ENCODE measurements at places on chromosomes 2 and 18.

DNA sequence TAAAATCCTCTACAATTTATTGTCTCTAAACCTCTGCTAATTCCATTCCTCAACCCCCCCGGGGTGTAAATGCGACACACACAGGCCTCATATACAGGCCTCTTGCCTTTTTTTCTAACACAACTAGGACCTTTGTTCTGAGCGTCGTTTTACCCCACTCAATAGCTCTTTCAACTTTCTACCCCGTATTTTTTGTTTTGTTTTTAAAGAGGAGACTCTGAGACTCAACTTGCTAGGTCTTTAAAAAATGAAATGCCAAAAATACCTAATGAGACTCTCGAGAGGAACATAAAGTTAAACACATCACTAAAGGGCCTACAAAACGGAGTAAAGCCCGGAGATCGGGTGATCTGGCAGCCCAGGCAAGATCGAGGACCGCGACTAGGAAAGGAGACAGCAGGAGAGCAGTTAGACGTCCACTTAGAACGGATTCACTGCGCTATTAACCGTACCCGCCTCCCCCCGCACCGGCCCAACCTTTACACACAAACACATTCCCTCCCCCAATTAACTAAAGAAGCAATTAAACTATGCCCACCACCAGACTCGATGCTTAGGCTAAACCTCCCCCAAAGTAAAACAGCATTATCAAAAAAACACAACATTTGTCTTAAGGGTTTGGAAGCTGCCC lies 1.7 kb downstream of the TRIP12 start:
- DNase-seq = no peak

DNA sequence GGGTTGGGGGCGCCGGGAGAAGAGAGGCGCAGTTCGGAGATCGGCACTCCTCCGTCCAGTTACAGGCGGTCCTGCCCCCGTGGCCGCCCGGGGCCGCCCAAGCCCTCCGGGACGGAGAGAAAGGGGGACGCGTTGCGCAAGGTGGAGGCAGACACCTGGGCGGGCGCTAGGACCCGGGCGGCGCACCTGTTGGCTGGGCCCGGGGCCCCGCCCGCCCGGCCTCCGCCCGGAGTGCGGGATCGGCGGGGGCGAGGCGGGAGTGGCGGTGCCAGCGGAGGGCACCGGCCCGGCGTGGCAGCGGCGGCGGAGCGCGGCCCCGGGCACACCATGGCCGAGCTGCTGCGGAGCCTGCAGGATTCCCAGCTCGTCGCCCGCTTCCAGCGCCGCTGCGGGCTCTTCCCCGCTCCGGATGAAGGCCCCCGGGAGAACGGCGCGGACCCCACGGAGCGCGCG lies at the start of gene SGPP2:
Gene SGPP2 (plus strand): TSS at position 268 of the 453 bp plus-strand sequence. CDS start 60 bp downstream, at position 328.
- no peak for DNase-seq

- DNase-seq = peak; percentile 77
Observed at GRCh38 chr2:224134003-224134734, 95.1 kb upstream of the SERPINE2 start.

- DNase-seq = no peak
Observed at GRCh38 chr2:230347659-230348305, 20.8 kb downstream of the SP140L start.

DNA sequence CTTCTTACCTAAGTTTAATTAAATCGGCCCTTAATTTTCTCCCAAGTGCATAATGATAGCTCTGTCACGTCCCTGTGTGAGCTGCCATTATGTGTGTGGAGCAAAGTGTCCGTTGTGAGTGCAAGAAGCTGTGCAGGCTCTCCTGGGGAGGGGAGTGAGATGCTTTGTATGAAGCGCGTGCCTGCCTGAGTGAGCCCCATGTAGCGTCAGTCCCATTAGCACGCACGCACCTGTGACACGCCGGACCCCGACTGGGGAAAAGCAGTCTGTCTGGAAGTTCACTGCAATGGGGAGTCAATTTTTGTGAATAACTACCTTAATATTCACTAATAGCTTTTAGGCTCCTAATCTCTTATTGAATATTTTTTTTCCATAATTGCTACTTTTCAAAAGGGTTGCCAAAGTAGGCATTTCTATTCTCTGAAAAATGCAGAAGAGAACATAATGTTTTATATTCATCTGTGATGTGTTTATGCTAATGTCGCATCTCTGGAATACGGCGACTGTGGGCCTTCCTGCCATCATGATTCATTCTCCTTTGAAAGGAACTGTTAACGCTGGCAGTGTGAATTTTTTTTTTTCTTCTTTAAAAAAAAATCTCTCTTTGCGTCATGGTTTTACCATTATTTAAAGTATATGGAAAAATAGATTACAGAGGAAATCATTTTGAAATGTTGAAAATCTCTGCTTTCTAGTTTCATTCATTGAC lies 157.7 kb downstream of the COL4A4 start:
- DNase-seq = no peak

DNA sequence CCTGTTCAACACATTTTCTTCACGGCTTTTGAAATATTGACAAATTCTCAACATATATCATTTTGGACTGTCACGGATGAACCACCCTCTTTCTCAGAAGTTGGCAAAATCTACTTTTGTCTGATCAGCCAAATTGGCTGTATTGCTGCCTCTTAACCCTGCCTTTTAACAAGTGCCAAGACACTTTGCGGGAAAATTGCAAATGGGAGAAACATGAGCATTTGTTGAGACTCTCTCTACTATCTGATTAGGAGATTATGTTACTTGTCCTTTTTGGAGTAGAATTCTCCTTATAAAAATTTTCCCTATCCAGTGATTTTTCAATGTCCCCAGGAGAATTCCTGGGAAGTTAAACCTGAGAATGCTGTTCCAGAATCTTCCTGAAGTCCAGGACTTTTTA lies 256.2 kb upstream of the ZSWIM2 start:
- DNase-seq = no peak

DNA sequence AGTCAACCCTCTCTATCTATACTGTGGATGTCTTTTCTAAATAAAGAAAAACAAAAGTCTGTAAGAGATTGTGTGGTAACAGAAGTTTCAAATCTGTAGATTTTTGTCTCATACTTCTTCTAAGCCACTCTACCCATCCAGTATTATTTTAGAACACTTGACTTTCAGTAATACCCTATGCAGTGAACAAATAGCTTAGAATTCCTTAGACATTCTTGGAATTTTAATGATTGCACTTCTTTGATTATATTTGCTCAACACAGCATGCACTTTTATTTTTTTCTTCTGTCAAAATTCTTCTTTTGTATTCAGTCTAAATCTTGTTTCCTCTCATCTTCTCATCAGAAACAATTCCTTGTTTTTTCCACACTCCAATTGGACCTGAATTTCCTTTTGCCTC lies 1080.2 kb downstream of the SUCLG1 start:
- no peak for DNase-seq

DNA sequence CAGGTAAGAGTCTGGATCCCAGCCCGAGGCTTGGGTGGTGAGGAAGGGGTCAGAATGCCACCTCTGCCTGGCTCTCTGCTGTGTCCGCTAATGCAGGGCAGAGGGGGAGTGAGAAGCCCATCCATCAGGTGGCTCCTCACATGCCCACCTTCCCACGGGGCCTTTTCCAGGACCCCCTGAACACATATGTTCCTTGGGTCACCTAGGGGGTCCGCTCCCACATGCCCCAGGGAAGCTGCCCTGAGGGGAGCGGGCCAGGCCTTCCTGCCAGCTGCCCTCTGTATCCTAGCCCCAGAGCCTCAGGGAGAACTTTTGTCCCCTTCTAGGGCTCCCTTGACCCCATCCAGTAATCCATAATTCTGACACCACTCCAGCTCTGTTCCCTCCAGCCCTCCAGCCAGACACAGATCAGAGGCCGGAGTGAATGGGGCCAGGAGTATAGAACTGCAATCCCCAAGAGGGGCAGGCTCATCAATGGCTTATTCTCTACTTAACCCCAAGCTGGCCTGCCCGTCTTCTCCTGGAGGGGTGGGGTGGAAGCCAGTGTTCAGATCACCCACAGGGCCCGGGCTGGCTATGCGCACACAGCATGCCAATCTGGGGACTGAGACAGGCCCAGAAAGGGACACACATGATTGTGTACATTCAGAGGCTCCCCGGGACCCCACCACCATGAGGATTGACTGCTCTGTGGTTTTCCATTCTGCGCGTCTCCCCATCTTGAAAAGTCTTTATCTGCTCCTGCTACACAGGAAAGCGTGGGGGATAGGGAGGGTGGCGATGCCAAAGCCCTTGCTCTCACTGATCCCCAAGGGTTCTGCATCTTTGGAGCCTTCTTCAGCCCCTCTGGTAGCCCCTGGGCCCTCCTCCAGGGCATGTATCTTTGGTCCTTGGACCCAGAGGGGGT lies 1.1 kb downstream of the EMILIN1 start:
- DNase-seq = no peak

GRCh38 chr2:86238354-86238753 lies 39.1 kb downstream of the MRPL35 start:
- no peak for DNase-seq

DNA sequence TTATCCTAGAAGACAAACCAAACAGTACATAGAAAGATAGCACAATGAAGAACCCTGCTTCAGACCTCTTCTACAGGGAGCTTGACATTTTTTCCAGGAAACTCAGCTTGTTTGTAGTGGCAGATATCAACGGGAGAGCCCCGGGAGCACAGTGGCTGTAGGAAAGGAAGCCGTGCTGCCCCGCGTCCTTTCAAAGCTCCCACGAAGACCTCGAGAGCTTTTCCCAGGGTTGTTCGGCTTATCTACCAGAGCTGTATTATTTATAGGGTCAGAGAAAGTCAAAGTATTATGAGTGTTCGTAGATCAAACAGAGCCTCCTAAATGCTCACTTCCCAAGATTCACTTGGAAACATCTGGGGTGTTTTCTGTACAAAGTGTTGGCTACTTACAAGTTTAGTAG lies 167.1 kb upstream of the COPS8 start:
- no peak for DNase-seq

DNA sequence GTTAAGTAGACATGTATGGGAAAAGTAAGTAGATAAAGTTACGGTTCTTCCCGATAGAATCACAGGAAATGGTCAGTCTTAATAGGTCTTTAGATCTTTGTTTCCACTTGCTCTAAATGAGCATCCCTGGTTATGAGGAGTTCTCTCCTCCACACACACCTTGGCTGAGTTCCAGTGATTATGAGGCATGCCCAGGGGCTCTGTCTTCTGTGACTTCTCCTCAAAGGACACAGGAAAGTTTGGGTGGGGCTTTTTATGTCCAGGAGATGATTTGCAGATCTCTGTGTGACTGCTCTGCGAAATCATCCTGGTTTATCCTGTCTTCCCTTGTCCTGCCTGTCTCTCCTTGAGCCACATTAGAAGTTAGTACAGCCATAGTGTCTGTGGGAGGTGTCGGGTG lies 83.9 kb upstream of the EML6 start:
- DNase-seq = no peak

DNA sequence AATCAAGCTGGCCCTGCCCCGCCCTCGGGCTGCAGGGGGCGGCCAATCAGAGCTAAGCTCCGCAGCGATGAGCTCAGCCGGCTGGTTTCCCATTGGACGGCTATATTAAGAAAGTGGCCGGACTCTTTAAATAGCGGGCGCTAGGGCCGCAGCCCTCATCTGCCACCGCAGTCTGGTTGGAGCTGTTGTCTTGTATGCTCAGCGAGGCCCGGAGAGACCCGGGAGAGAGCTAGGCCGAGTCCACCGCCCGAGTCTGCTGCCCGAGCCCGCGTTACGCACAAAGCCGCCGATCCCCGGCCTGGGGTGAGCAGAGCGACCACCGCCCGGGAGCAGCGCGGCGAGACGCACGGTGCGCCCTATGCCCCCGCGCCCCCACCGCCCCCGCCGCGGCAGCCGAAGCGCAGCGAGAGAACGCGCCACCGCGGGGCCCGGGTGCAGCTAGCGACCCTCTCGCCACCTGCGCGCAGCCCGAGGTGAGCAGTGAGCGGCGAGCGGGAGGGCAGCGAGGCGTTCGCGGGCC lies at the start of gene RHOB:
Gene RHOB (plus strand): TSS at position 158 of the 520 bp plus-strand sequence. CDS start 392 bp downstream, outside the sequence.
- peak; percentile 100 for DNase-seq

DNA sequence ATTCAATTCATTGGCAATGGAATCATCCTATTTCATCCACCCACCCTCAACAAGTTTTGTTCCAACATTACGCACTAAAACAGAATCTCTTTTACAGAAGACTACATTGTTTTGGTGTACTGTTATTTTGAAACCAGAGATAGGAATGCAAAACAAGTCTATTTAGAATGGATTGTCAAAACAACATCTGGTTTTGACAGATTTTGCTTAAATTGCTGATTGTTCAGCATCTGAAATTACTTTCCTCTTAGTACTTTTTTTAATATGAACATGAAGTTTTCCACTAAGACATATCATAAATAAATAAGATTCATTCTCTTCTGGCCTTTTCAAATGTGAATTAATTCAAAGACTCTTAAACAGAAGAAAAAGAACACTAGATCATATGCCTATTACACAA lies 323.9 kb upstream of the TFPI start:
- no peak for DNase-seq

DNA sequence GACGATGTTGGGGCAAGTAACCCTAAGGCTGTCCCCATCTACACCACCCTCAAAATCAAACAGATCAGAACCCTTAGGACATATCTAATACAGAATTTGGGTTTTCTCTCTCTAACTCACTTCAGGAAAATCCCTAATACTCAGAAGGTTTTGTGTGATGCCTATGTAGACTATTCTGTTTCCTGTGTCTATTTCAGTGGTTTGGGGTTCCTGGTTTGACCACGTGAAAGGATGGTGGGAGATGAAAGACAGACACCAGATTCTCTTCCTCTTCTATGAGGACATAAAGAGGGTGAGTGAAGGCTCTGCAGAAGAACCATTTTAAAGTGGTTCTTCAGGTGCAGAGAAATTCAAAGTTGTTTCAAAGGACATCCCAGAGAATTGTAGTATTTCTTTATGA lies 16.3 kb downstream of the SULT1C2 start:
- DNase-seq = no peak

DNA sequence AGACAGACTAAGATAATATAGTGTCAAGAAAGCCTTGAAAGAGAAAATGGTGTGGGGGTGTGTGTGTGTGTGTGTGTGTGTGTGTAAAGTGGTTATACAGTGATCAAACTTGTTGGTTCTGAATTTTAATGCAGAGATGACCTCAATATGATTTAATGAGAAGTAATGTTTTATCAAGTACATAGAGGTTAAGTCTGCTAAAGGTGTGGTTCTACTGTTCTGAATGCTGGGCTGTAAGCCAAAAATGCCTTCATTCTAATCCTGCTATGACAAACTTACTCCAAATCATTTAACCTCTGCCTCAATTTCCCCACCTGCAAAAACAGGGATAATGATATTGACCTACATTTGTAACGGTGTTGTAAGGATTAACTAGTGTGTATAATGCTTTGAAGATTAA lies 87.9 kb downstream of the WDPCP start:
- no peak for DNase-seq

- no peak for DNase-seq
Observed at GRCh38 chr2:96163768-96164429, 18.7 kb upstream of the DUSP2 start.

DNA sequence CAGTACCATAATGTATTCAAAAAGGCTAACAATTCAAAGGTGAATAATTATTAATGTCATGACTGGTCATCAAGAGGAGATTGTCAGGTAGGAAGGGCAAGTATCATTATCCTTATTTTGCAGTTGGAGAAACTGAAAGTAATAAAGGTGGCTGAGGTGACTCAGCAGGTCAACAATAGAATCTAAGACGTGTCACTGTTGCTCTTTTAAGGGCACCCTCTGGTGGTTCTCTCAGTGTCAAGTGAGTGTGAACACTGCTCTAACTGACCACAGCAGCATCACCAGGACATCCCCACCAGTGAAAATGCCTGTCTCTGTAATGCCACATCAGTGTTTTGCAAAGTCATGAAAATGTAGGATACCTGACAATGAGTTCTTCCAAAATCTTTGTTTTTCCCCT lies 69.7 kb downstream of the DCC start:
- no peak for DNase-seq

GRCh38 chr2:108547606-108548005 lies 13.3 kb downstream of the LIMS1 start:
- no peak for DNase-seq
